ENCODE measurements at places on chromosomes 2 and 18.
A peak's percentile ranks its signal among the peaks of the same experiment; 100 is the strongest.

DNA sequence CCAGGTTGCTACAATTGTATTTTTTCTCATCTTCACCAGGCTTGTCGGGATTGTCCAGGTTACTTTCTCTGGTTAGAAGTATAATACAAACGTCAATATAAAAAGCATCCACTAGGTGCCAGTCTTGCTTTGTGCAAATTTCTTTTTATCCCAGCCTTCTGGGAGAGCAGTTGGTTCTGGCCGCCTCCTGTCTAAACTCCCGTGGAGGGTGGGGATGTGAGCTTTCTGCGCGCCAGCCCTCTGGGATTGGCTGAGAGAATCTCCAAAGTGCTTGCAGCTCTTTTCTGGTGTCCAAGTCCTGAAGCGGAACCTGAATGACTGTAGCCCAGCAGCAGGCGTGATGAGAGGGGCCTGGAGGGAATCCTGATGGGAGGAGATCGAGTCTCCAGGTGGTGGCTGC, 22.4 kb upstream of the TOGARAM2 start:
- peak; percentile 73 for DNase-seq

DNA sequence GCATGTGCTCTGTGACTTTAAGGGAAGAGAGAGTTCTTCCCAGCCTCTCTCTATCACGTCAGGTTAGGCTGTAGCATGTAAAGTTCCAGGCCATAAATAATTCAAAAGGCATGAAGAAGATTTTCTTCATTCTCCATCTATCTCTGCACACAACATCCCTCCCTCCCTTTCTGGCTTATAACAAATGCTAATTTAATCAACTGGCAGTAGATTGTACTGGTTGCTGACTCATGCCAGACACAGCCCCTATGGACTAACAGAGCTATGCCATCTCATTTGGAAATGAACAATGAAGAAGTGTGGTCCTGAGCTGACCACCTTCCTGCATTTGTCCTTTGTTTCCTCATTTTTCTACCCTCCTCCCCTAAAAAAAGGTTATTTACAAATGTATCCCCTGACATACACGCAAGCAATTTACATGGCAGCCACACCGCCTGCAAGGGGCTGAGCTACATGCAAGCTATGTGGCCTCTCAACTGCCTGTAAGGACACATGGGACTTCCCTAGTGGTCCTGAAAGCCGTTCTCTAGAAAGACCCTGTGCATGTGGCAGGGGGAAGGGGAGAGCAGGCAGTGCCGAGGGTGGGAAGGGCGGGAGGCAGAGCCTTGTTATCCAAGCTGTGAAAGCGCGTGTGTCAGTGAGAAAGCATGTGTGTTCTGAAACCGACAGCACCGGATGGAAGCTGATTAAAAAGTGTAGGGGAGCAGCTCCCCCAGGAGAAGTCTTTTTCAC, 90.9 kb upstream of the KLF7 start:
- DNase-seq, result no peak

DNA sequence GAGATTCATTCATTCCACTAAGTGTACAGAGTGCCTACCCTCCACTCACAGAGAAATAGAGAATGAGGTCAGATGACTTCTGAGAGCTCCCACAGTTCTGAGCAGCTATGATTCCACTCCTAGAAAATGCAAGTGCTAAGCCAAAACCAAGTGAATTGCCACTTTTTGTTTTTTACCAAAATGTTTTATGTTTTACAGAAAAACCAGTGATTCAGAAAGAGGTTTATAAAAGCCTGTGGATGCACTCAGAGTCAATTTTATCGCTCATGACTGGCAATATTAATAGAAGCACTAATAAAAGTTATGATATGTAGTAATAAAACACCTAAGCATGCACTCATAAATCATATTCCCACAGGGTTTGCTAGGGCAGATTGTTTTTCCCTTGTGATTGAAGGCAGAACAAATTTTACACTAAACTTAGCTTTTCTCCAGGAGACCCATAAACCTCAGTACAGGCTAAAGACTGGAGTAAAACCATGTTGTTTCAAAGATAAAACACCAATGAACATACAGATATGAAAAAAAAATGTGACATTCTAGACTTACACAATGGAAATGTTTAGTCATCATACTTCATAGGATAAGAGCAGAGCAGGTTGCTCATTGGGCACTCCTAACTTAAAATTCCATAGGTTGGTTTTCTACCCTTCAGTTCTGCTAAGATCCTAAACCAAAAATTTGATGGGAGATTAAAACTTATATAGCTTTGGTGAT, 67.5 kb downstream of the PDK1 start:
- DNase-seq, result no peak

GRCh38 chr2:148926981-148927401, 52.0 kb downstream of the KIF5C start:
- no peak for DNase-seq

- DNase-seq, result no peak
These were observed 79.3 kb downstream of the SDC1 start for GRCh38 chr2:20145497-20146193.

DNA sequence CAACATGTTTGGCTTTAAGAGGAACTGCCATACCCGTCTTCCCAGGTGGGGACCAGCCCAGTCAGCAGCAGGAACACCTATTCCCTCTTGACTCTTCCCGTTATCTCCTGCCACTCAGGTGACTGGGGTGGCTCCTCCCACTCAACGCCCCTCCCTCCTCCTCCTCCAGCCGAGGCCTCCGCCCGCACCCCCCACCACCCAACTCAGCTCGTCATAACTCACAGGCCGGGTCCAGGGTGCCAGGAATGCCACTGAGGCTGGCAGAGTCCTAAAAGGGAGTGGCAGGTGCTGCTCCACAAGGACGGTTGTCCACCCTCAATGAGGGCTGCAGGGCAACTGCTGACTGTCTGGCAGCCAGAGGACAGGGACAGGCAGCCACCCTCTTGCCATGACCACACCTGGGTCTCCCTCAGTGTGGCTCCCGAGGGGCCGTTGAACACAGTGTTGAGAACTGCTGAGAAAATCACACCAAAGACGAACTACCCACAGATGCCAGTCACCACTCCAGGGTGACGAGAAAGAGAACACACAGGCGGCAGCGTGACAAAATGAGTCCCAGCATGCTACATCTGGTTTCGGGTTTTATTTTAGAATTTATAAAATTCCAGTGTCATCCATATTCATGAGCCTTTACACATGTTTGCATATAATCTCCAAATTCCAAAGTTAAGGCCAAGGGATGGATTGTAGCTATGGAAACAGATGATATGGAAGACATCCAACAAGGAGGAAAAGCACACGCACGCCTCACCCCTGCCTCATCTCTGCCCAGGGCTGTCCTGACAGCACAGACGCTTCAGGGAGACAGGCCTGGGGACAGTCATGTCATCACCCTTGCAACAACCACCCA, 38.5 kb downstream of the ANO7 start:
- DNase-seq, result no peak

- DNase-seq, result no peak
These were observed 258.8 kb downstream of the GLI2 start for GRCh38 chr2:120994301-120994995.

- DNase-seq, result no peak
These were observed 21.0 kb upstream of the SANBR start for GRCh38 chr2:61044636-61045035.

GRCh38 chr2:210199186-210199765, 26.0 kb downstream of the ACADL start:
- peak; percentile 47 for DNase-seq

- no peak for DNase-seq
These were observed 52.0 kb upstream of the COL3A1 start for GRCh38 chr2:188922191-188922590.

DNA sequence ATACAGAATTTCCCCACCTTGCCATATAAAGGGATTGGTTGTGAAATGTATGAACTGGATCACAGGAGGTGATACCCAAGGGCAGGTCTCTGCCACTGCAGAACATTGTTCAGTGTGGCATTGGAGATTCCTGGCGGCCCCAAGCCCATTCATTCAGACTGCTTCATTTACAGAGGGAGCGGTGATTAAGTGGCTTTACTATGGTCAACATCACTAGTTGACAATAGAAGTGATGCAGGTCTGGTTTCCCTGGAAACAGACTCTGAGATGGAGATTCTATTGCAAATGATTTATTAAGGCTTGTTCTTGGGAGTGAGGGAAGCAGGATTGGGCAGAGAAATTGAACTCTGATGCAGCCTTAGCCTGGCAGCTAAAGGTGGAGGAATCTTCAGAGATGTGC, 62.4 kb downstream of the ZDBF2 start:
- no peak for DNase-seq

GRCh38 chr2:219675221-219675620, 47.8 kb downstream of the SLC4A3 start:
- no peak for DNase-seq

Measured in kidney capillary endothelial cell (primary cell).